ENCODE measurements at places on chromosomes 13 and 19. TPM values are rescaled to one million over a fixed set of nuclear protein-coding genes. Genes with fewer than 3 reads are reported as not detected.

Gene C19orf33
- not detected for polyA plus RNA-seq

Gene PTPRS
- 6.5 TPM for polyA plus RNA-seq

Gene ZNF613
- polyA plus RNA-seq = 3.0 TPM

Gene ERICH6B
- polyA plus RNA-seq = not detected

Gene COMP
- polyA plus RNA-seq = 0.48 TPM

- no peak overlapping the region for H3K27ac ChIP-seq
- H3K27me3 ChIP-seq = no peaks in the 10 kb centered on the region
- H3K4me1 ChIP-seq = no peaks in the 10 kb centered on the region
- H3K4me3 ChIP-seq = no peak overlapping the region
- DNase-seq = no peak
- no peaks in the 10 kb centered on the region for H3K36me3 ChIP-seq
These were observed 386.6 kb downstream of the KCNRG start for GRCh38 chr13:50401721-50402465.

- H3K27ac ChIP-seq = no peak overlapping the region
- no peak overlapping the region for H3K4me3 ChIP-seq
- no peak for DNase-seq
- no peaks in the 10 kb centered on the region for H3K36me3 ChIP-seq
These were observed 12.5 kb upstream of the CFAP97D2 start for GRCh38 chr13:114166381-114167131.

DNA sequence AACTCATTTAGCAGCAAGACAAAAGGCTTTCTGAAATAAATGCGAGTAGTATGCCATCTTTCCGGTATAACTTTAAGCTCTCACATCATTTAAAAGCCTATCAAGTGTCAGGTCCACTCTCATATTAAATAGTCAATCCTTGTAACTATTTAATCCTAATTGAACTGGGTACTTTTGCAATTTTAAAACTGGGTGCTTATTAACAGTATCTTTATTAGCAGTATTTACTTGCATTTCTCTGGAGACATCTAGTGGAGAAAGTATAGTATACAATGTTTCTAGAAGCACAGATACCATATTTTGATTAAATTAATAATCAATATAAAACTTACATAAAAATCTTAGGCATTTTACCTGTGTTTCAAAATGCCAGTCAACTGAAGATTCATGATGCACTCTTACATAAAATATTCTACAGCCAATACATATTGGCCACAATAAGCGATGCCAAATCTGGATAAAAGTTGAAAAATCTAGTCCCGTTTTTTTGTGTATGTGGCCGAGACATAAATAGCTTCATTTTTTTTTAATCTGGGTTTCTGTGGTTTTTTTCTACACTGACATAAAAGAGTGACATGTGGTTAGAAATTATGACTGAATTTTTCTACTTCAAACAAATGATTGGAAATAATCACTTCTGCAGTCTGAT is 4.3 kb upstream of the POSTN start:
- no peak overlapping the region for H3K27ac ChIP-seq
- no peaks in the 10 kb centered on the region for H3K4me1 ChIP-seq
- no peaks in the 10 kb centered on the region for H3K27me3 ChIP-seq

GRCh38 chr19:9847087-9847671 is 12.1 kb downstream of the PIN1 start:
- H3K4me3 ChIP-seq = no peak overlapping the region
- no peak overlapping the region for H3K27ac ChIP-seq
- H3K27me3 ChIP-seq = no peaks in the 10 kb centered on the region

DNA sequence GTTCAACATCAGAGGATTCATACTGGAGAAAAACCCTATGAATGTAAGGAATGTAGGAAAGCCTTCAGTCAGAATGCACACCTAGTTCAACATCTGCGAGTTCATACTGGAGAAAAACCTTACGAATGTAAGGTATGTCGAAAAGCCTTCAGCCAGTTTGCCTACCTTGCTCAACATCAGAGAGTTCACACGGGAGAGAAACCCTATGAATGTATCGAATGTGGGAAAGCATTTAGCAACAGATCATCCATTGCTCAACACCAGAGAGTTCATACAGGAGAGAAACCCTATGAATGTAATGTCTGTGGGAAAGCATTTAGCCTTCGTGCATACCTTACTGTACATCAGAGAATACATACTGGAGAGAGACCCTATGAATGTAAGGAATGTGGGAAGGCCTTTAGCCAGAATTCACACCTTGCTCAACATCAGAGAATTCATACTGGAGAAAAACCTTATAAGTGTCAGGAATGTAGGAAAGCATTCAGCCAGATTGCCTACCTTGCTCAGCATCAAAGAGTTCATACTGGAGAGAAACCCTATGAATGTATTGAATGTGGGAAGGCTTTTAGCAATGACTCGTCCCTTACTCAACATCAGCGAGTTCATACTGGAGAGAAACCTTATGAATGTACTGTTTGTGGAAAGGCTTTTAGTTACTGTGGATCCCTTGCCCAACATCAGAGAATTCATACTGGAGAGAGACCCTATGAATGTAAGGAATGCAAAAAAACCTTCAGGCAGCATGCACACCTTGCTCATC is 15.4 kb downstream of the ZNF570 start:
- H3K27ac ChIP-seq = no peak overlapping the region
- no peak for DNase-seq
- no peaks in the 10 kb centered on the region for H3K27me3 ChIP-seq
- no peak overlapping the region for H3K4me3 ChIP-seq
- H3K36me3 ChIP-seq = peaks cover 18% of the 10 kb centered on the region
- no peaks in the 10 kb centered on the region for H3K4me1 ChIP-seq

GRCh38 chr19:47707135-47707925 is 5.9 kb upstream of the EHD2 start:
- H3K27ac ChIP-seq = no peak overlapping the region
- DNase-seq = peak; percentile 73
- no peaks in the 10 kb centered on the region for H3K4me1 ChIP-seq
- H3K36me3 ChIP-seq = no peaks in the 10 kb centered on the region

GRCh38 chr13:21079221-21079620 is 17.8 kb upstream of the LATS2 start:
- H3K36me3 ChIP-seq = no peaks in the 10 kb centered on the region
- no peak overlapping the region for H3K4me3 ChIP-seq
- DNase-seq = no peak
- H3K27me3 ChIP-seq = peaks cover 12% of the 10 kb centered on the region
- peaks cover 11% of the 10 kb centered on the region for H3K4me1 ChIP-seq

GRCh38 chr19:1130771-1131717 is 27.2 kb downstream of the GPX4 start:
- peak overlapping the region; percentile 87 for H3K4me3 ChIP-seq
- H3K27ac ChIP-seq = peak overlapping the region; percentile 78
- no peaks in the 10 kb centered on the region for H3K27me3 ChIP-seq
- H3K36me3 ChIP-seq = peaks cover 19% of the 10 kb centered on the region
- peak; percentile 53 for DNase-seq

- no peaks in the 10 kb centered on the region for H3K4me1 ChIP-seq
- H3K27me3 ChIP-seq = no peaks in the 10 kb centered on the region
- H3K36me3 ChIP-seq = no peaks in the 10 kb centered on the region
- no peak overlapping the region for H3K27ac ChIP-seq
- H3K4me3 ChIP-seq = no peak overlapping the region
These were observed 1024.0 kb upstream of the PCDH9 start for GRCh38 chr13:68254151-68254550.

DNA sequence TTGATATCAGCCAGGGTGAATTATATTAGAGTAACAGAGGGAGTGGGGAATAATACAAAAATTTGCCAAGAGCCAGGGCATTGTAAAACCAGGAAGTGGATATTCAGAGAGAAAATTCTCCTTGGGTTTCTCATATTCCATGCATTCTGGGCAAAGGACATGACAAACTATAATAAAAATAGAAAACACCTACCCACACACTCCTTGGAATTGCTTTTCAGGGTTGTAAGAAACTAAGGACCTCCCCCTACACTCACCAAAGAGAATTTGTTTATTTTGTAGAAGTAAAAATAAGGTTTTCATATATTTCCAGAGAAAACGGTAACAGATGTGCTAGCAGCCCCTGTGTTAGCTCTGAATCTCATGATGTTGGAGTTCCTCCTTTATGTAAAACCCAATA is 649.6 kb downstream of the SLITRK1 start:
- no peaks in the 10 kb centered on the region for H3K36me3 ChIP-seq
- no peak for DNase-seq
- H3K4me1 ChIP-seq = no peaks in the 10 kb centered on the region
- no peak overlapping the region for H3K4me3 ChIP-seq
- H3K27me3 ChIP-seq = no peaks in the 10 kb centered on the region

GRCh38 chr13:51999921-52000320 is 11.3 kb downstream of the ATP7B start:
- no peak overlapping the region for H3K27ac ChIP-seq
- DNase-seq = no peak
- no peaks in the 10 kb centered on the region for H3K4me1 ChIP-seq
- H3K27me3 ChIP-seq = no peaks in the 10 kb centered on the region

DNA sequence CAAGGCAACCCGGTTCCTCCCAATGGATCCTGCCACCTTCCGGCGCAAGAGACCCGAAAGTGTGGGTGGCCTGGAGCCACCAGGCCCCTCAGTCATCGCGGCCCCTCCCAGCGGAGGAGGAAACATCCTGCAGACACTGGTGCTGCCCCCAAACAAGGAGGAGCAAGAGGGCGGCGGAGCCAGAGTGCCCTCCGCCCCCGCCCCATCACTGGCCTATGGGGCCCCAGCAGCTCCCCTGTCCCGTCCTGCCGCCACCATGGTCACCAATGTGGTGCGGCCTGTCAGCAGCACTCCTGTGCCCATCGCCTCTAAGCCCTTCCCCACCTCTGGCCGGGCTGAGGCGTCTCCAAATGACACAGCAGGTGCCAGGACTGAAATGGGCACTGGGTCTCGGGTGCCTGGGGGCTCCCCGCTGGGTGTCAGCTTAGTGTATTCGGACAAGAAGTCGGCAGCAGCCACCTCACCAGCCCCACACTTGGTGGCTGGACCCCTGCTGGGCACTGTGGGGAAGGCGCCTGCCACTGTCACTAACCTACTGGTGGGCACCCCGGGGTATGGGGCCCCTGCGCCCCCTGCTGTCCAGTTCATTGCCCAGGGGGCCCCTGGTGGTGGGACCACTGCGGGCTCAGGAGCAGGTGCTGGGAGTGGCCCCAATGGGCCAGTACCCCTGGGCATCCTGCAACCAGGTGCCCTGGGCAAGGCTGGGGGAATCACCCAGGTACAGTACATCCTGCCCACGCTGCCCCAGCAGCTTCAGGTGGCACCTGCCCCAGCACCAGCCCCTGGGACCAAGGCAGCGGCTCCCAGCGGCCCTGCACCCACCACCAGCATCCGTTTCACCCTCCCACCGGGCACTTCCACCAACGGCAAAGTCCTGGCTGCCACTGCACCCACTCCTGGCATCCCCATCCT is 11.2 kb upstream of the PRR19 start:
- no peak overlapping the region for H3K27ac ChIP-seq
- no peak overlapping the region for H3K4me3 ChIP-seq
- DNase-seq = peak; percentile 78
- no peaks in the 10 kb centered on the region for H3K27me3 ChIP-seq
- peaks cover 14% of the 10 kb centered on the region for H3K4me1 ChIP-seq

DNA sequence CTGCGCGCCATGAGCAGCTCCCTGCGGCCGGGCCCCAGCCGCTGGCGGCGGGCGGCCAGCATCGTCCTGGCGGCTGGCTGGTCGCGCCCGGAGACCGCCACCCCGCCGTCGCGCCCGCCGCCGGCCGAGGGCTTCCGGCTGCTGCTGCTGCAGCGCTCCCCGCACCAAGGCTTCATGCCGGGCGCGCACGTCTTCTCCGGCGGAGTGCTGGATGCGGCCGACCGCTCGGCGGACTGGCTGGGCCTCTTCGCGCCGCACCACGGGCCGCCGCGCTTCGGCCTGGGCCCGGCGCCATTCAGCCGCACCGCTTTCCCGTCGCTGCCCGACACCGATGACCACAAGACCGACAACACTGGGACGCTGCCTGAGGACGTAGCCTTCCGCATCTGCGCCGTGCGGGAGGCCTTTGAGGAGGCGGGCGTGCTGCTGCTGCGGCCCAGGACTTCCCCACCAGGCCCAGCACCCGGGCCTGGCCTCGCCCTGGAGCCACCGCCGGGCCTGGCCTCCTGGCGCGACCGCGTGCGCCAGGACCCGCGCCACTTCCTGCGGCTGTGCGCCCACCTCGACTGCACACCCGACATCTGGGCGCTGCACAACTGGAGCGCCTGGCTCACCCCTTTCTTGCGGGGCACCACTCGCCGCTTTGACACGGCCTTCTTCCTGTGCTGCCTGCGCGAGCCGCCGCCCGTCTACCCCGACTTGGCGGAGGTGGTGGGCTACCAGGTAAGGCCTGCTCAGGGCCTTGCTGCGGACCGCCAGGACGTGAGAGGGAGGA is 518 bp downstream of the NUDT19 start:
- H3K27ac ChIP-seq = peak overlapping the region; percentile 70
- DNase-seq = peak; percentile 73
- H3K27me3 ChIP-seq = no peaks in the 10 kb centered on the region
- H3K4me1 ChIP-seq = peaks cover 31% of the 10 kb centered on the region
- peak overlapping the region; percentile 8 for H3K4me3 ChIP-seq

DNA sequence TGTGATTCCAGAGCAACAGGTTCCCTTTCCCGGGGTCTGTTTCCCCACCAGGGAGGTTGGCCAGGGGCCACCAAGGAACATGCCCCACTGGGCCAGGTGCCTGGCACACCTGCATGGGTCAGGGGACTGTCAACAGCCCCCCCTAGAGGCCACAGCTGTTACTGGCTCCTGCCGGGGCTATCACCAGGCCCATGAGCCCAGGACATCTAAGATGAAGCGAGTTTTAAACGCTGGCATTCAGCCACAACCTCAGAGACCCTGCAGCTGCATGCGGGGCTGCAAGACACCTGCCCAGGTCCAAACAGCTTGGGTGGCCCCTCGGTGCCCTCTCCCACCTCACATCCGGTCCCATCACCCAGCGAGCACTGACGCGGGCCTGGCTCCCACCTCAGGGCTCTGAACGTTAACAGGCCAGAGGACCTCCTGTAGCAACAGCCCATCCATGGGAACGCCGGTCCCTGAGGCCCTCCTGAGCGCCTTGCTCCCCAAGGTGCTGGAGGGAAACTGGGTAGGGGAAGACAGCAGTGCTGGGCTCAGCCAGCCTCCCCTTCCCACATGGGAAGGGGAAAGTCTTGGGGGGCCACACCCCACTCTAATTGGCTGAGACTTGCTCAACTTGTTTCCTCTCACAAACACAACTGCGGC is 12.0 kb downstream of the KHSRP start:
- no peaks in the 10 kb centered on the region for H3K4me1 ChIP-seq
- DNase-seq = peak; percentile 56
- no peaks in the 10 kb centered on the region for H3K36me3 ChIP-seq

DNA sequence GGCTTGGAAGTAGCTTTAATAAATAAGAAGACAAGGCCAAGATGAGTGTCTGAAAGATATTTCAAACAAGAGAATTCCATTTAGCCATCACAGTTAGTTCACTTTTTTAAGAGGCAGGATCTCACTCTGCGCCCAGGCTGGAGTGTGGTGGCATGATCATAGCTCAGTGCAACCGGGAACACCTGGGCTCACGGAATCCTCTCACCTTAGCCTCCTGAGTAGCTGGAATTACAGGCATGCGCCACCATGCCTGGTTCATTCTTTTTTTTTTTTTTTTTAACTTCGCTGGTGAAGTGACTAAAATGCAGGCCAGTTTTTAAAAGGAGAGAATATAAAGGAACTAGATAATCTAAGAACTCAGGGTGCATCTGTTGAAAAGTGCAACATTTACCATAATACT is 200.3 kb downstream of the KCTD12 start:
- no peak overlapping the region for H3K4me3 ChIP-seq
- H3K4me1 ChIP-seq = no peaks in the 10 kb centered on the region
- H3K36me3 ChIP-seq = no peaks in the 10 kb centered on the region
- H3K27ac ChIP-seq = no peak overlapping the region
- H3K27me3 ChIP-seq = no peaks in the 10 kb centered on the region

GRCh38 chr13:23673354-23673753 is 103.1 kb downstream of the TNFRSF19 start:
- H3K27me3 ChIP-seq = no peaks in the 10 kb centered on the region
- H3K4me1 ChIP-seq = no peaks in the 10 kb centered on the region
- H3K4me3 ChIP-seq = no peak overlapping the region
- no peak overlapping the region for H3K27ac ChIP-seq
- no peaks in the 10 kb centered on the region for H3K36me3 ChIP-seq
- no peak for DNase-seq

Data from B cell (primary cell).